ENCODE measurements at places on chromosomes 13 and 19. TPM values are rescaled to one million over a fixed set of nuclear protein-coding genes. Genes with fewer than 3 reads are reported as not detected.

GRCh38 chr13:113742445-113743120 lies 16.4 kb upstream of the TMEM255B start:
- H3K4me1 ChIP-seq, result peaks cover 26% of the 10 kb centered on the region
- no peak overlapping the region for H3K27ac ChIP-seq
- H3K4me3 ChIP-seq, result peak overlapping the region; percentile 79
- peaks cover 2% of the 10 kb centered on the region for H3K36me3 ChIP-seq

SMIM44 gene
- not detected for total RNA-seq

GRCh38 chr19:10068205-10068604 lies 17.9 kb upstream of the SHFL start:
- peaks cover 9% of the 10 kb centered on the region for H3K27me3 ChIP-seq
- peaks cover 18% of the 10 kb centered on the region for H3K4me1 ChIP-seq
- H3K4me3 ChIP-seq, result peak overlapping the region; percentile 73
- H3K36me3 ChIP-seq, result peaks cover 4% of the 10 kb centered on the region
- DNase-seq, result no peak

- H3K27ac ChIP-seq, result no peak overlapping the region
- peaks cover 5% of the 10 kb centered on the region for H3K4me1 ChIP-seq
- no peak overlapping the region for H3K4me3 ChIP-seq
- peaks cover 39% of the 10 kb centered on the region for H3K27me3 ChIP-seq
Observed at GRCh38 chr13:28637714-28638355, 21.1 kb upstream of the POMP start.

DNA sequence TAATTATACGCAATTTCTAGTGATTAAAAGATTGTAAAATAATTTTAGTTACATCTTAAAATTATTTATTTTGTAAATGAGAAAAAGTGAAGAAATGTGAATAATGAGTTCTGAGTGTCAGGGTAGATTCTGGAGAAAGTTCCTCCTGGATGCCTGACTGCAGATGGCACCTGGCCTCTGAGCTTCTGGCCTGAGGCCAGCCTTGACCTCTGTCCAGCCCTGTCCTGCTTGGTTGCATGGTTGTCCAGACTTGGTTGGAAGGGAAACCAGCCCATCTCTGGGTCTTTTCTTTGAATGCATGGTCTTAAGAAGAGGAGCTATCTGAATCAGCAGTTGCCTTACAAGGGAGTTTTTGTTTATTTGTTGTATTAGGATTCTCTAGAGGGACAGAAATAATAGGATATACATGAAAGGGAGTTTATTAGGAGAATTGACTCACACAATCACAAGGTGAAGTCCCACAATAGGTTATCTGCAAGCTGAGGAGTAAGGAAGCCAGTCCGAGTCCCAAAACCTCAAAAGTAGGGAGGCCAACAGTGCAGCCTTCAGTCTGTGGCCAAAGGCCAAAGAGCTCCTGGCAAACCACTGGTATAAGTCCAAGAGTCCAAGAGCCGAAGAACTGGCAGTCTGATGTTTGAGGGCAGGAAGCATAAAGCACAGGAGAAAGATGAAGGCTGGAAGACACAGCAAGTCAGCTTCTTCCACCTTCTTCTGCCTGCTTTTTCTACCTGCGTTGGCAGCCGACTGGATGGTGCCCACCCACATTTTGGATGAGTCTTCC lies 385.8 kb downstream of the ZNF536 start:
- no peak for DNase-seq
- H3K4me3 ChIP-seq, result no peak overlapping the region
- H3K36me3 ChIP-seq, result no peaks in the 10 kb centered on the region
- no peak overlapping the region for H3K27ac ChIP-seq

DNA sequence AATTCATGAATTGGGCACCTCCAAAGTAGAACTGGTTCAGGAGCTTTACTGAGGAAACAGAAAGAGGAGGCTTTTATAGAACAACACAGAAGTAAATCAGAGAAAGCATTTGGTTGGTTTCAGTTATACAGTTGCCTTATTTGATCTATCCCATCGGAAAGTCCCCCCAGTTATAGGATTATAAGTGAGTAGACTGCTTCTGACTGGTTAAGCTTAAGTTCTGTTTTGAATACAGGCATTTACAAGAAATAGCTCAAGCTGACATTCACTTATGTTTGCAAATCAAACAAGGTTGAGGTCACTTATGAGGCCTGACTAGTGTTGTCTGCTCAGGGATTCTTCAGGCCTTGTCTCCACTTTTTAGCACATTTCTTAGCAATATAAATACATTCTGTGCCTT lies 857.4 kb downstream of the EFNB2 start:
- H3K27me3 ChIP-seq, result no peaks in the 10 kb centered on the region
- no peak overlapping the region for H3K27ac ChIP-seq
- H3K4me3 ChIP-seq, result no peak overlapping the region
- no peaks in the 10 kb centered on the region for H3K36me3 ChIP-seq
- no peaks in the 10 kb centered on the region for H3K4me1 ChIP-seq
- DNase-seq, result no peak

DACT3 gene
- total RNA-seq, result not detected
